NCI-H1694 treated with DMSO at 0.1 percent for 48 hours (cell line): ENCODE measurements at places on chromosomes 12 and 14.

DNA sequence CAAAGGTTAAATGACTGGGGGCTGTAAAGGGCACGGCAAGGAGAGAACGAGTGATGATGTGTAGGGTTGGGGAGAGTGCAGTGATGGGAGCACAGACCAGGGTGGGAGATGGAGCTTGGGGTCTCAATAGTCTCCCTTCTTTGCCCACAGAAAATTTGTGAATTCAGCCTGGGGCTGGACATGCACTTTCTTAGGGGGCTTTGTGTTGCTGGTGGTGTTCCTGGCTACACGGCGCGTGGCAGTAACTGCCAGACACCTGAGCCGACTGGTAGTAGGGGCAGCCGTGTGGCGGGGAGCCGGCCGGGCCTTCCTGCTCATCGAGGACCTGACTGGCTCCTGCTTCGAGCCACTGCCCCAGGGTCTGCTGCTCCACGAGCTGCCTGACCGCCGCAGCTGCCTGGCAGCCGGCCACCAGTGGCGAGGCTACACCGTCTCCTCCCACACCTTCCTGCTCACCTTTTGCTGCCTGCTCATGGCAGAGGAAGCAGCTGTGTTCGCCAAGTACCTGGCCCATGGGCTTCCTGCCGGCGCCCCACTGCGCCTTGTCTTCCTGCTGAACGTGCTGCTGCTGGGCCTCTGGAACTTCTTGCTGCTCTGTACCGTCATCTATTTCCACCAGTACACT lies 1.7 kb downstream of the FITM1 start:
- no peak for DNase-seq

DNA sequence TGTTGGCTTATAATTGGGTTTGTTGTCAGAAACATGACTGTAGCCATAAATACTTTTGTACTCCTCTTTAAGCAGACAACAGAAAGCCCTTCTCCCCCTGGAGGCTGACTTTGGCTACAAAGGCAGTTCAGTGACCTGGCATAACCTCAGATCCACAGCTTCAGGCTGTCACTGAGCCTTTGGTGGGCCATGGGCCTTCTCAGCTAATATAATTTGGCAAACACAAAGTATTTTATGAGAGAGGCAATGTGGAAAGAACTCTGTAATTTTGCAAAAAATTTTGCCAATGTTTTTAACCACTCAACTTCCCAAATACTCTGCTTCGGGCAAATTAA lies 15.5 kb upstream of the MGP start:
- DNase-seq: no peak

GRCh38 chr12:51473947-51474346 lies 49.3 kb downstream of the SLC4A8 start:
- no peak for DNase-seq

DNA sequence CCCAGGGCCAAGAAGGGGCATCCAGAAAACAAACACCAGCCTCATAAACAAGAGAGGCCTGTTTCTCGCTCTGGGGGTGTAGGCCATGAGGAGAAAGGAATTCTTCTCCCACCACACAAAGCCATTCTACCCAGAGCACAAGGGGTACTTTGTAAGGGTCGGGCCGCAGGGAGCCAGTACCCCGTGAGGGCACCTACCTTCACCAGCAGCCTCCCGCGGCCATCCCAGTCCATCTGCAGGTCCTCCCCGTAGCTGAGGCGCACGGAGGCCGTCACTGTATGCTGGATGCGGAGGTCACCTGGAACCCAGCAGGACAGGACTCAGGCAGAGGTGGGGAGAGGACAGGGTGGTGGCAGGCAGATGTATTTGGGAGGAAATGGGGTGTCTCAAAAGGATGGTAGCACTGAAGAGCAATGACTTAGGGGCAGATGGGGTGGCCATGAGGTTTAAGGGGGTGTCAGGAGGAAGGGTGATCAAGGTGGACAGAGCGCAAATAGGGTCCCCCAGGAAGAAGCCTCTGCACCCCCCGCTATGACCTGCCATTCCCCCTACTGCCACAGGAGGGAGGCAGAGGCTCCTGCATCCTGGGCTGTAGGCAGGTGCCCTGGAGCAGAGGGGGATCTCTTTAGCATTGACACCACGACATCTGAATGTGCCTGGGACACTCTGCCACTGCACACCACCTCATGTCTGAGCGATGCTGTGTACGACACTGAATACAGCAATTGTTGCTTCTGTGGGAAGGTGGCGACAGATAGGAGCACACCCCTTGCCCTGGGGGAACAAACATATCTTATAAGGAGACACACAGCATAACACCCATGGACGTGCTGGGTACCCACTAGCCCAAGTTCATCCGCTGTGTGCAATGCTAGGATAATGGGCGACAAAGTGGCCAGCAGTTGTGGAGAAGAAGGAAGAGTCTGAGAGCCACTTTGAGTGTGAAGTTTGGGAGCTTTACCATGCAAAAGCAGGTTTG lies 61.4 kb downstream of the VWF start:
- DNase-seq: peak; percentile 38

GRCh38 chr14:50647282-50647681 lies 20.8 kb downstream of the SAV1 start:
- no peak for DNase-seq

DNA sequence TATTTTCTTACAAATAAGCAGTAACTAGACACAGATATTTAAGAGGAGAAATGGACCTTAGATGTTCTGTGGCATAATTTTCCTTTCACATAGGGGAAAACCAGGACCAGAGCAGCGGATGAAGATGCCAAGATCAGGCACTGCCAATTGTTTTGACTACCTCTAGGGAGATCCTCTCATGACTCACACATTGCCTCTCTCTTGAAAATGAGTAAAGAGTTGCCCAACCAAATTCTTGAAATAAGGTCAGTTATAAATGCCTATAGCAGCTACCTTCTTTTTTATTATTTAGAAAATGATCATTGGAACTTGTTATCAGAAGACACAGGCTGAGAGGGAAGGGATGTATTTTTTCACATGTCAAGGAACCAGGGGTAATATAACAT lies 263.4 kb upstream of the PLEKHG7 start:
- no peak for DNase-seq

DNA sequence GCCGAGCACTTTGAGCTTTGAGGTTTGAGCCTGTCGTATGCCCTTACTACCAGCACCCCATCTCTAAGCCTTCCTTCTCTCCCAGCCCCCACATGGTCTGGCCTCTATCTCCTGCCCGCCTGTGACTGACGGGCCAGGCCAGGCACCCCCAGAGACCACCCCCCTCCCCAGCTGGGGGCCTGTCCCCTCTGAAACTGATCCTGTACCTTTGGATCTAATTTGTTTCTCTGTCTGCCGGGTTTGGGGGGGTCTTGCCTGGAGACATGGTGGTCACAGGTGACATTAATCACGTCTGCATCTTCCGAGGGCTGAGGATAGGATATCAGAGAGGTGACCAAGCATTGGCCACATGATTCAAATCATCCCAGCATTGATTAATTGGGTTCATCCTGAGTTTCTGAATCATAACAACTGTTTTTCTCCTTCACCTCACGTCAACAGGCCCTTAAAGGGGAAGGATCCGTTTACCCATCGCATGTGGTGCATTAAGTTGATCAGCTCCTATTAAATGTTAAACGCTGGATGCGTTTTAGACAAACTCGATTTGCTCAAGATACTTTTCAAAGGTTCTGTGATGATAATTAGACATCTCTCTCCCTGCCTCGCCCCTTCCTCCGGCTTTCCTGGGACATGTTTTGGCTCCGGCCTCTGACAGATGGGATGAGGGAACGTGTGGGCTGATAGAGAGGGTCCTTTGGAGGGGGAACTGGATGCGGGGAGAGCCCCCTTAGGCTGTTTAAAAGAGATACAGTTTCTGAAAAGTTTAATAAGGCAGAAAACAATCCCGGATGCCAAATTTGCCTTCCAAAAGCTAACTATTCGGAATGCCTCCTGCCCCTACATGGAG lies 63.3 kb upstream of the TBX3 start:
- no peak for DNase-seq

DNA sequence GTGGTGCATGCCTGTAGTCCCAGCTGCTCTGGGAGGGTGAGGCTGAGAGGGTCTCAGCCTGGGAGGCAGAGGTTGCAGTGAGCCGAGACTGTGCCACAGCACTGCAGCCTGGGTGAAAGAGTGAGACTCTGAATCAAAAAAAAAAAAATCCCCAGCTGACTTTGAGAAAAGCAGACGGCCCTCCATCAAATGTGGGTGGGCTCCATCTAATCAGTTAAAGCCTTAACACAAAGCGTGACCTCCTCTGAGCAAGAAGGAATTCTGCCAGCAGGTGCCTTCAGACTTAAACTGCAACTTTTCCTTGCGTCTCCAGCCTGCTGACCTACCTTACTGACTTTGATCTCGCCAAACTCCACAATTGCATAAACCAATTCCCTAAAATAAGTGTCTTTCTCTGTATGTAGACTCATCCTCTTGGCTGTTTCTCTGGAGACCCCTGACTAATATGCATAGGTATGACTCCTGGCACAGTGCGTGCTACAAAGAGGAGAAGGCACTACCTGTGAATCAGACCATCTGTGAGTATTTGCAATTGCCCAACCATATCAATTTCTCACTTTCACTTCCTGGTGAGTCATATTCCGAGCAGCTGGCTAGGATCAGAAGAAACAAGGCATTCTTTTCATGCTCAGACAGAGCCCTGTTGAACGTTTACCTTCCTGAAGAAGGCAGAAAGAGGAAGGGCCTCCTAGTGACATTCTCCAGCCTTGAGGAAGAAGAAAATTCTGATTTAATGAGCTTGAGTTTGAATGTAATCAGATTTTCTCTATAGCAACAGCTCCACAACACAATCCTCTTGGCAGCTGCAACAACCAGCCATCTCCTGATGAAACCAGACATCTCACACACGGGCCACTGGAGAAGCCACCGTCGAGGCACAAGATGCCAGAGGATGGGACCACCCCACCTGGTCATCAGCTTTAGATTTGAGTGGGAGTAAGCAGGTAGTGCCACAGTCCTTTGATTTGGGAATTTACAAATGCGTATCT lies 54.3 kb downstream of the CLMN start:
- DNase-seq: peak; percentile 93
